Myocyte (in vitro differentiated cells): ENCODE measurements at places on chromosomes 16 and 17.
A peak's percentile ranks its signal among the peaks of the same experiment; 100 is the strongest.

DNA sequence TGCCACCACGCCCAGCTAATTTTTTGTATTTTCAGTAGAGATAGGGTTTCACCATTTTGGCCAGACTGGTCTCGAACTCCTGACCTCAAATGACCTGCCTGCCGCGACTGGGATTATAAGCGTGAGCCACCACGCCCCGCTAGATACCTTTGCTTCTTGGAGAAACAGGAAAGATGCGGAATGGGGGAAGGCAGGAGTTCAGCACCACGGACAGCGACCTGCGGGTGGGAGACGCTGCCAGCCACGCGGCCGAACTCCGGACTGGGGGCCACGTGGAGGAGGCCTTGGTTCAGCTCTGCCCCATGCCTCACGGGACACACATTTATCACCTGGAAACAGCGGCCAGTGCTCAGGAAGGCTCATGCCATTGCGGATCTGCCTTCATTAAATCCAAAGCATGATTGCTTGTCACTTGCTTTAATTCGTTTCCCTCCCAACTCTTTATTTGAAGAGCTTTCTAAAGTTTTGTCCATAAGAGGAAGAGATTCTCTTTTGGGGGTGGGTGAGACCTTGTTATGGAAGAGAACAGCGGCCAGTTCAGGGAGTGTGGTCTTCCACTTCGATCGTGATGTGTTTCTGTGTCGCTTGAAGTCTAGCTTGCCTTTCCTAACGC, 219.9 kb downstream of the ENGASE start:
- peak; percentile 57 for DNase-seq

DNA sequence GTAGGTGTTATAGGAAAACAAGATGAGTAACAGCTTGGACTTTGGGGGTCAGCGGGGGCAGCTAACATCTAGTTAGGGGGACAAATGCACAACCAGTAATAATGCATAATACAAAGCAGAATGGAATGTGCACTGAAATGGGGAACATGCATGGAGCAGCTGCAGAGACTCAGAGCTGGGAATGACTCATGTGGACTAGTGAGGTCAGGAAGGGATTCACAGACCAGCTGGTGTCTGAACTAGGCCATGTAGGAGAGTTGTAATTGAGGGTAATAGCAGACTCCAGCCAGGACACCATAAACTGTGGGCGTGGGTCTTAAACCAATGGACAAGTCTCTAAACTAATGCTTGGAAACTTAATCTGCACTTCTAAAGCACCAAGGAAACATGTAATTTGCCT, 176.8 kb upstream of the ASIC2 start:
- DNase-seq = peak; percentile 97

GRCh38 chr16:77450790-77451487, 16.1 kb upstream of the ADAMTS18 start:
- no peak for DNase-seq

DNA sequence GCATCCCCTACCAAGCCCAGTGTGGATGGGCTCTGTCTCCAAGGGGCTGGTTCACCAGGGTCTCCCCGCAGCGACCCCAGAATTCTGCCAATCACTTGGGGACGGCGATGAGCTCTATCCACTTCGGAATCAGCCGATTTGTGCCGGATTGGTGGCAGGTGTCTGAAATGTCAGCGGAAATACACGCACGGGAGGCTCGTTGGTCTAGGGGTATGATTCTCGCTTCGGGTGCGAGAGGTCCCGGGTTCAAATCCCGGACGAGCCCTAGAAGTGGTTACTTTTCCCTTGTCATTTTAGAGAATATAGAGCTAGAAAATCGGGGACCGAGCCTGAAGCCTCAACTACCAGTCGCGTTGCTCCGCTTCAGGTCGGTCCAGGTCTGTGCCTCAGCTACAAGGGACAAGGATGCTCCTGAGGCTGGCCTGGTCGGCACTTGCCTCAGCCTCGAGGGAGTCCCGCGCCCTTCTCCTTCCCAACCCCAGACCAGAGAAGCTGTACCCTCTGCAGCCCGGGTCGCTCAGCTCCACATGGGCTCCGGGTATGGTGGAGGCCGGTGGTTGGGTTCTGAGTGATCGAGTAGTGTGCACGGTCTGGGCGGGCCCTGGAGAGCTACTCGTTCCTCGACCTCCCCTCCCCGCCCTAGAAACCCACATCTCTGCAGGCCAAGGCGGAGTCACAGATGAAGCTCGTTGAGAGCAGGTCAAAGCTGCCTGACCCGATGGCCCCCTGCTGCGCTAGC, 16.0 kb upstream of the OR1F1 start:
- no peak for DNase-seq

GRCh38 chr16:30416624-30417528, 9.5 kb downstream of the ZNF771 start:
- no peak for DNase-seq

- DNase-seq = no peak
Measured at GRCh38 chr16:57615813-57616212, 12.6 kb upstream of the ADGRG1 start.

DNA sequence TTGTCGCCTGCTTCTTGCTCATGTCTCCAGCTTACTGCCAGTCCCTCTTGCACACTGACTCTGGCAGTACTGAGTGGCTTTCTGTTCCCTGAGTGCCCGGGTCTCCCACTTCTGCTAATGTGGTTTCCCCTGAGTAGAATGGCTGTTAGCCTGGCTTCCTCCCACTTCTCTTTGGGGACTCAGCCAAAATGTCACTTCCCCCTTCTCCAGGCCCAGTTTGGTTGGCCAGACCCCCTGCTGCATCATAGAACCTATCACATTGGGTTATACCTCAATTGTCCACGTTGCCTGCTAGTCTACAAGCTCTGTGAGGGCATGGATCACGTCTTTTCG, 304.4 kb downstream of the HS3ST3B1 start:
- no peak for DNase-seq

- DNase-seq = no peak
Measured at GRCh38 chr17:71417142-71417541, 703.7 kb upstream of the SOX9 start.

GRCh38 chr16:13915033-13915635, 4.8 kb upstream of the ERCC4 start:
- no peak for DNase-seq

GRCh38 chr16:89052191-89052889, 41.3 kb upstream of the ACSF3 start:
- DNase-seq = no peak

DNA sequence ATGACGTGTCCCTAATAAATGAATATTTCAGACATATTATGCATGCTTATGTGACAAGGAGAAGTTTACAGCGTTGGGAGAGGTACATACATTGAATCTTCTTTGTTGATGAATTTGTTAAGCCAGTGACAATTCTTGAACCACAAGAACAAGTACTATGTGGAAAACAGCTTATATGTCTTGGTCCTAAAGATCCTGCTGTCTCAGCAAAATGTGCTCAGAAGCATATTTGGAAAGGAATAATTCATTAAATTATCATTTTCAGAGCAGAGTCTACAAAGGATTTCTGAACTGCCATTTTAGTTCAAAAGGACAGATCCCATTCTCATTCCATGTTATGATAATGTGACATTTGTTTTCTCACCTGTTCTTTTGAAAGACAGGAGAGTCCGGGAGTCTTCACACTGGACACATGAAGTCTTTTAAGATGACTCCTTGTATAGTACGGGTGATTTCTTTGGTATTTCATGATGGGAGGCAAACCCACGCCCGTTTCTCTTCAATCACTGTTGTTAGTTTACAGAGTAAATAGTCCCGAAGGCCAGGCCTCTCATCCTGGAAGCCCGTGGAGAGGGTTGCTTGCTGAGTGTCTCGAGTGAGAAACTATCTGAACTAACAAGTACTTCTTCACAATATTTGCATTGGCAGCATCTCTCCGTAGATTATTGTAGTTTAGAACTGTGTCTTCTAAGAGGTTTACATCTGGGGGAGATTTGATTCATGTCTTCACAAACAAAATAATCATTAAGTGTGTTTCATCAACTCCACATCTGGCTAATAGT, 26.7 kb downstream of the VPS35L start:
- no peak for DNase-seq

DNA sequence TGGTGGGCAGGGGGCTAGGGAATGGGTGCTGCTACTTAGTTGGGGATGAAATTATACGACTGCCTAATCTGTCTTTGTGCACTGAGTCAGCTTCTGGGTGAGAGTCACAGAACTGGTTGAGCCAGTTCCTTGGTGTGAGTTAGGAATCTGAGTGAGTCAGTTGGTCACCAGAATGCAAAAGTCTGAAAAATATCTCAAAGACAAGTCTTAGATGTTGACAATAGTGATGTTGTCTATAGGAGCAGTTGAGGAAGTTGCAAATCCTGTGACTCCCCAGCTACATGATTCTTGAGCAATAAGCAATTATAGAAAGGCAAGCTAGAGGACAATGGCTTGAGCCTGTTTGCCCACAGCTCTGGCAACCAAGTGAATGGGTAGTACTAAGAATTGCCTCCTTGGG, 399.2 kb downstream of the CNTNAP4 start:
- DNase-seq = no peak

GRCh38 chr16:27242868-27243590, 25.5 kb downstream of the NSMCE1 start:
- peak; percentile 83 for DNase-seq

DNA sequence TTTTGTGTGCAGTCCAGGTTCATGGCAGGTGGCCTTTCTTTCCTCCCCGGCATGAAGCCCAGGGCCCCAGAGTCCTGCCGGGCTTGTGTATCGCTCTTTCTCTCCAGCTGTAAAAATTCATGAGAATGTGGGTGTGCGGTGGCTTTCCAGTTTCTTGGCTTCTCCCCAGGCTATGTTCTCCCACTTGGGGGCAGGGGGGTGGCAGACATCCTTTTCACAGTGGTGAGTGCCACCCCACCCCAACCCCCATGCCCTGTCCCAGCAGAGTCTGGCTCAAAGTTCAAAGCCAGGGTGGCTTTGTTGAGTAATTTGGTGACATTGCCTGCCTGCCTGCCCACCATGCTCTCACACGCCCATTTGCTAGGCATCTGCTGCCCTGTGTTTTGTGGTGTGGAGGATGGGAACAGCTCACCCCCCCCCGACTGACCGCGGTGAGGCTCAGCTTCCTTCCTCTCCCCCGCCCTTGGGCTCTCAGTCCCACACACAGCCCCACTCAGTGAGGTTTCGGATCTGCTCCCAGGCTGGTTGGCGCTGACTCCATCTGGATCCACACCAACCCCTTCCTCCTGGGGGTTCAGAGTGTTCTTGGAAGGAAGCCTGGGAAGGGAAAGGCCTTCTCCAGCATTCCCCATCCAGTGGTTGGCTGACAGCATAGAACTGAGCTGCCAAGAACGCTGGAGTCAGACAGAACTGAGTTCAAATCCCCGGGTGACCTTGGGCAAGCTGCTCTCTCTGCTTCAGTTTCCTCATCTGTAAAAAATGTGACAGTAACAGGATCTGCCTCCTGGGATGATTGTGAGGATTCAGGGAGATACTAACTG, 36.0 kb downstream of the CHD9 start:
- DNase-seq = peak; percentile 98

- peak; percentile 67 for DNase-seq
Measured at GRCh38 chr17:18960803-18961511, 9.0 kb downstream of the SLC5A10 start.

DNA sequence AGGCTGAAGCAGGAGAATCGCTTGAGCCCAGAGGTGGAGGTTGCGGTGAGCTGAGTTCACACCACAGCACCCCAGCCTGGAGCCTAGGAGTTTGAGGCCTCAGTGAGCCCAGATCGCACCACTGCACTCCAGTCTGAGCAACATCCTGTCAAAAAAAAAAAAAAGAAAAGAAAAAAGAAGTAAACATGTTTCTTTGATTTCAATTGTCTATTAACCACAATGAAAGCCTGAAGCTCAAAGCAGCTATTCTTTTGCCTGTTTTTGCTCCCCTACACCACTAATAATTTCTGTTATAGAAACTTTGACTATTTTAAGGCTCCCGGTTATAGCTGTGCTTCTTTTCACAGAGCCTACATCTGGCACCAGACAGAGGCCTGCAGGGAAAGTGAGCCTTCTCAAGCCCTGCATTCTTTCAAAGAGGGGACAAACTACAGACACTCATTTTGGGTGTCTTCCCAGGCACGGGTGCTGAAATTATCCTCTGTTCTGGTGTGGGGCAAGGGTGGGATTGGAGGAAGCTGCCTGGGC, 14.2 kb upstream of the SLC52A1 start:
- DNase-seq = no peak

GRCh38 chr17:17886726-17887125, 49.9 kb upstream of the SREBF1 start:
- DNase-seq = no peak
